Fibroblast of skin of abdomen (primary cell): ENCODE measurements at places on chromosomes 16 and 17.

- no peak for DNase-seq
Observed at GRCh38 chr16:79752396-79752795, 151.9 kb upstream of the MAF start.

- DNase-seq = peak; percentile 85
Observed at GRCh38 chr16:14302031-14302398, 230.9 kb downstream of the MRTFB start.

GRCh38 chr16:28149011-28149888 lies 62.5 kb downstream of the XPO6 start:
- DNase-seq = no peak

GRCh38 chr17:18963126-18964017 lies 11.4 kb downstream of the SLC5A10 start:
- no peak for DNase-seq

- no peak for DNase-seq
Observed at GRCh38 chr17:55318081-55318480, 53.3 kb downstream of the HLF start.

DNA sequence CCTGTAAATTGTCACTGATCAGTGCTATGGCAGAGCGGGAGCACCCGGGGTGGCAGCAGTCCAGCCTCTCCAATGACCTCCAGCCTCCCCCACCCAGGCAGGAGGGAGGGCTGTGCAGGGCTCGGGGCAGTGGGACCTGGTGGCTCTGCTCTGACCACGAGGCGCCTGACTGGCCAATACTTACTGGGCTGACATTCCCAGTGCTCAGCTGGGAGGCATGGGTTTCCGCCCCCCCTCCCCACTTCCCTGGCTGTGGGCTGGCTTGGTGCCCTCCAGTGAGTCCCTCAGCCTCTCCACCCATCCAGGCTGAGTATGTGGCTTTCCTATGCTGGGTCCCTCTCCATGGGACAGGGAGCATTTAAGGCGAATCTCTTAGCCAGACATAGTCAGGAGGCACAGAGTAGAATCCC lies 2.7 kb downstream of the SOCS3 start:
- DNase-seq = peak; percentile 48

- DNase-seq = no peak
Observed at GRCh38 chr17:28579526-28579925, 2.8 kb upstream of the ALDOC start.

DNA sequence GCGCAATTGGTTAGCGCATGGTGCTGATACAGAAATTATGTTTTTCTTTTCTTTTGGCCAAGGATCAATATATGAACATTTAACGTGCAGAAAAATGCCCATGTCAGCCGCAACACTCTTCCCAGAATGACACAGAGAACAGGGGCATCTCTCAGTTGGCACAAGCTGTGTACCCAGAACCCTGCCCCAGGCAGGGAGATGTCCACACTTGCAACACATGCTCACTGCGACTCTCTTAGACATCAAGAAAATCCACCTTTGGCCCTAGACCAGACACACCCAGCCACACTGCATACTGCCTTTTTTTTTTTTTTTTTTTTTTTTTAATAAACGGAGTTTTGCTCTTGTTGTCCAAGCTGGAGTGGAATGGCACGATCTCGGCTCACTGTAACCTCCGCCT lies 17.0 kb downstream of the PITPNA start:
- no peak for DNase-seq

DNA sequence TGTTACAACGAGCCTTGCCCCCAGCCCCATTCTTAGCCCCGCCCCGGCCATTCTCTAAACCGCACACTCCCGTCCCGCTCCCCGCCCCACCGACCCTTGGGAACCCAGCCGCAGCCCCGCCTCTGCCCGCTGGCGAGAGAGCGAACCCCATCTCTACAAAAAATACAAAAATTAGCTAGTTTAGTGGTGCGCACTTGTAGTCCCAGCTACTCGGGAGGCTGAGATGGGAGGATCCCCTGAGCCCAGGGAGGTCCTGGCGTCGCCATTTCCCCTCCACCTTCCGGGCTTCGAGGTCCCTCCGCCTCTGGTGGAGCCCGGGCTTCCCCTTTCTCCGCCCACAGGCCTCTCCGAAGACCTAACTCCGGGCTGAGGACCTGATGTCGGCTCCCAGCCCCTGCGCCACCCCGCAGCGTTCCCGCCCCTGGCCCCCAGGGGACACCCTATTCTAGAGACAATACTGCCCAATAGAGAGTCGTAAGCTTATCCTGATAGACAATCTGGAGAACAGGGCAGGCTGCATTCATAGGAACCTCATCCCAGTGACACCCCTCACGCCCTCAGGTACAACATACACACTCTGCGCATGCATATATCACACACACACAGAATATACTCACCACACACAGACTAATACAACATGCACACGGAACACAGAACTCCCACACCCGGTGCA lies 480 bp upstream of the PROCA1 start:
- peak; percentile 28 for DNase-seq

DNA sequence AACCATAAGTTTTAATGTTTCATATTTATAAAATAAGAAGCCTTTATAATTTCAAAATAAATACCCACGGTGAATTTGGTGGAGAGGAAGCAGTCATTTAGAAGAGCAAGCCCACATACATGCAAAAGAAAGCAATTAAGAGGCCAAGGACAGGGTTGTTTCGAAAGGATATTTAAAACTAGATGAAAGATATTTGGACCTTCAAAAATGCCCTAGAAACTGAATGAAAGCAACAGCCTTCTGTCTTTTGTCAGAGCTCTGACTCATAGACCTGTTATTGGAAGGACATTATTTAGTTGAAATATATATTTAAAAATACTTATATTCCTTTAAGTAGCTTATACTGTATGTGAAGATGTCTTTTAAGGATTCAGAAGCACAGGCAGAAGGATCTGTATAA lies 8.6 kb upstream of the METTL9 start:
- no peak for DNase-seq
